ENCODE measurements at places on chromosomes 11 and 22. TPM values are rescaled to one million over a fixed set of nuclear protein-coding genes. Genes with fewer than 3 reads are reported as not detected.
A peak's percentile ranks its signal among the peaks of the same experiment; 100 is the strongest.

The SCGB1A1 gene
- polyA plus RNA-seq = not detected

DNA sequence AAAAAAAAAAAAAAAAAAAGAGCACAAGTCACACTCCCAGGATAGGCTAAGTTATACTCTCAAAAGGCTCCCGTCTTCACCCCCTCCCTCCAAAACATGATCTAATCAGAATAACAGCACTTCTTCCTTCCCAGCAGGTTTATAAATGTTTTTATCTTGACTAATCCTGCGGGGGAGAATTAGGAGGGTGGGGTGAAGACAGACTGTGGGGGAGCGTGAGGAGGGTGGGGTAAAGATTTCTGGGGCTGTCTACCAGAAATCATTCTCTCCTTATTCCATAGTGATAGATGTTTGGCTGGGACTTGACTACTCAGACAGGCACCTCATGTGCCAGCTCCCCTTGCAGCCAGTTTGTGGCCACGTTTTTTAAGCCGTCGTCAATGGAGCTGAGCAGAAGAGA is 17.0 kb downstream of the KCNE3 start:
- H3K4me1 ChIP-seq = no peaks in the 10 kb centered on the region
- H3K4me3 ChIP-seq = no peak overlapping the region
- no peak for DNase-seq
- H3K36me3 ChIP-seq = no peaks in the 10 kb centered on the region
- no peaks in the 10 kb centered on the region for H3K27me3 ChIP-seq
- H3K27ac ChIP-seq = no peak overlapping the region

The CDC42BPG gene
- 0.13 TPM for polyA plus RNA-seq

The KLHL35 gene
- polyA plus RNA-seq = not detected

GRCh38 chr22:48445113-48445827 is 1382.4 kb downstream of the BRD1 start:
- H3K36me3 ChIP-seq = no peaks in the 10 kb centered on the region
- no peak overlapping the region for H3K27ac ChIP-seq
- no peak overlapping the region for H3K4me3 ChIP-seq
- no peak for DNase-seq
- H3K27me3 ChIP-seq = no peaks in the 10 kb centered on the region

GRCh38 chr11:63532799-63533475 is 3.7 kb upstream of the PLAAT4 start:
- H3K27me3 ChIP-seq = no peaks in the 10 kb centered on the region
- peak overlapping the region; percentile 16 for H3K4me3 ChIP-seq
- DNase-seq = no peak
- peaks cover 79% of the 10 kb centered on the region for H3K4me1 ChIP-seq

- no peak overlapping the region for H3K4me3 ChIP-seq
- no peak for DNase-seq
- no peaks in the 10 kb centered on the region for H3K36me3 ChIP-seq
- no peaks in the 10 kb centered on the region for H3K4me1 ChIP-seq
Observed at GRCh38 chr11:16242806-16243205, 113.5 kb downstream of the SOX6 start.

DNA sequence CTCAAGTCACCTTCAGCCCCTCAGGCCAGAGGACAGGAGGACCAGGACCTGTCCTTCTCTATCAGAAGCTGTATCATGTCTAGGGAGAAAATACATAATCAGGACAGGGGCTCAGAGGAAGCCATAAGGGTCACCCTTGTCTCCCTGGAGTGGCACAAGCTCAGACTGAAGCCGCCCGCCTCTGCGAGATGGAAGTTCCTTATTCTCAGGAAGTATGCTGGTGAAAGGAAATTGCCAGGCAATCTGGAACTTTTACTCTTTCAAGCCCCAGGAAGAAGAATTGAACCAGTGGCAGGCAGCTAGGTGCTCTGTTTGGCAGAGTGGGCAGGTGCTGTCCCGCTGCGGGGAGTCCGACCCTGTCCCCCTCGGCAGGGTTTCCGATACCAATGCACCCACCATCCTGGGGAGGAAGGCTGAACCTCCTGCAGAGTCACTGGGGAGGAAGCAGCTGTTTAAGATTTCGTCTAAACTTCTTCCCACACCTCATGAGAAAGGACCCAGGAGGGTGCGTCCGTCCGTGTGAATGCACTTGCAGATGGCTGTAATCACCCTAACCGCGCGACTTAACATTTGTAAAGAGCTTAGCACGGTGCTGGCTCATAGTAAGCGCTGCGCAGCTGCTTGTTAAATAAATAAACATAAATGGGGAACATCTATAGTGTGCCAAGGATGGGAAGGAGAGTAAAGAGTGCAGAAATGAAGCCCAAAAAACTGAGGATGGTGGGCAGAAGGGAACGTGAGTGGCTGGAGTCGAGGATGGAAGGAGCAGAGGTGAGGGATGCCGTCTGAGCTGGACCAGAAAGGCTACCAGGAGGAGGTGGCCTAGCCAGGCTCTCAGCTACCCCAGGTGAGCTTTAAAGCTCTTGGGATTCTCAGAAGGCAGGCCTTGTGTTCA is 5.0 kb upstream of the ANO1 start:
- H3K27me3 ChIP-seq = peaks cover 4% of the 10 kb centered on the region
- H3K4me3 ChIP-seq = no peak overlapping the region
- H3K4me1 ChIP-seq = no peaks in the 10 kb centered on the region

GRCh38 chr22:16776080-16776479 is 49.1 kb downstream of the XKR3 start:
- no peak overlapping the region for H3K27ac ChIP-seq
- DNase-seq = no peak
- no peaks in the 10 kb centered on the region for H3K4me1 ChIP-seq
- no peak overlapping the region for H3K4me3 ChIP-seq

GRCh38 chr11:123484448-123484847 is 54.4 kb downstream of the GRAMD1B start:
- no peaks in the 10 kb centered on the region for H3K4me1 ChIP-seq
- no peak overlapping the region for H3K4me3 ChIP-seq
- H3K27ac ChIP-seq = no peak overlapping the region
- H3K27me3 ChIP-seq = no peaks in the 10 kb centered on the region

DNA sequence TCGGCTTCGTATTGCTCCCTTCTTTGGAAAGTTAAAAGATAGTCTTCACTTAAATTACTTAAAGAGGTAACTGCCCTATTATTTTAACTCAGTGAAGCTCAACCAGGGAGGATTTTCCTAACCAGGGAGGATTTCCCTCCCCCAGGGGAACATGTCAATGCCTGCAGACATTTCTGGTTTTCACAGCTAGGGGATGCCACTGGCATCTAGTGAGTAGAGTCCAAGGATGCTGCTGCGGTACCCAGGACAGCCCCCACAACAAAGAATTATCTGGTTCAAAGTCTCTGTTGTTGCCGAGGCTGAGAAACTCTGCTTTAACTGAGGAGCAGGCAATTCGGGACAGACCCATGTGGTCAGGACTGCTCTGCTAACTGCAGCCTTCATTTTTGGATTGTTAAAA is 82.2 kb downstream of the DEPDC5 start:
- H3K27me3 ChIP-seq = no peaks in the 10 kb centered on the region
- peaks cover 60% of the 10 kb centered on the region for H3K36me3 ChIP-seq
- DNase-seq = no peak
- no peaks in the 10 kb centered on the region for H3K4me1 ChIP-seq
- no peak overlapping the region for H3K27ac ChIP-seq

DNA sequence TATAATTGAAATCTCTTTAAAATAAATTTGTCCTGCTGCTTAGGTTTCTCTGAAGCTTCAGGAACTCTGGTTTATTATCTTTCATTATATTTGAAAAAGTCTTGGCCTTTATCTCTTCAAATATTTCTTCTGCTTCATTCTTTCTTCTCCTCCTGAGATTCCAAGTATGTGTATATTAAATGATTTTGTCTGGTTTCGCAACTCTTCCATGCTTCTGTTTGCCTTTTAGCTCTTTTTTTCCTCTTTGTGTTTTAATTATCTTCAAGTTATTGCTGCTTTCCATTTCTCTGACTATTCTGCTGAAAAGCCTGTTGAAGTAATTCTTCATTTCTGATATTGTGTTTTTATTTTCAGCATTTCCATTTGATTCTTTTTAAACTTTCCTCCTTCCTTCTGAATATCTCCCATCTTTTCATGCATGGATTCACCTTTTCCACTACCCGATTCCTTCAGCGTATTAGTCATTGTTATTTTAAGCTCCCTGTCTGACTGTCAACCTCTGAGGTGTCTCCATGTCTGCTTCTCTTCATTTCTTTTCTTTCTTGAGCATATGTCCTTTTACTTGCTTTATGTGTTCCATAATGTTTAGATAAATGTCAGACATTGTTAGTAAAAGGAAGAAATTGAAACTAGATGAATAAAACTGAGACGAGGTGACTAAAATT is 46.6 kb upstream of the CTSC start:
- no peak overlapping the region for H3K4me3 ChIP-seq
- no peaks in the 10 kb centered on the region for H3K36me3 ChIP-seq
- no peak overlapping the region for H3K27ac ChIP-seq
- H3K27me3 ChIP-seq = no peaks in the 10 kb centered on the region
- no peaks in the 10 kb centered on the region for H3K4me1 ChIP-seq
- no peak for DNase-seq

DNA sequence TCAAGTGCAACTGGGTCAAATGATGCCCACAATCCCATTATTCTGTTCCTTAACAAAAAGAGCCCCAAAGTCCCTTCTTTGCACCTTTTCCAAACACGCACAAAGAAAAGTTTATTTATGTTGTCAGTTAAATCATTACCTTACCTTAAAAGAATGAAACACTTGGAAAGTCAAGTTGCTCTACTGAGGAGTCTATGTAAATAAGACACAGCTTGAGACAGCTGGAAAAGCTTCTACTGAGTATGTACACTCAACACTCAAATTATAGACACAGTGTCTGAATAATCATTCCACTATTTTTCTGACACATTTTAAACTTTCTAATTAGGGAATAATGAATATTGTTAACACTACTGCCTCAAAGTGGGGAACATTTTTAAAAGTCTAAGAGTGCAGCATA is 21.6 kb upstream of the PHLDA2 start:
- H3K4me1 ChIP-seq = peaks cover 20% of the 10 kb centered on the region
- peaks cover 98% of the 10 kb centered on the region for H3K36me3 ChIP-seq
- H3K4me3 ChIP-seq = no peak overlapping the region
- H3K27me3 ChIP-seq = no peaks in the 10 kb centered on the region
- H3K27ac ChIP-seq = no peak overlapping the region

The ZNRF3 gene
- polyA plus RNA-seq = 0.14 TPM

The RIMBP3C gene
- polyA plus RNA-seq = 0.52 TPM

- peak overlapping the region; percentile 67 for H3K4me3 ChIP-seq
- no peak overlapping the region for H3K27ac ChIP-seq
- peaks cover 21% of the 10 kb centered on the region for H3K27me3 ChIP-seq
- no peaks in the 10 kb centered on the region for H3K36me3 ChIP-seq
Observed at GRCh38 chr11:17014833-17015626, 816 bp upstream of the PLEKHA7 start.

The ESAM gene
- 3.1 TPM for polyA plus RNA-seq

DNA sequence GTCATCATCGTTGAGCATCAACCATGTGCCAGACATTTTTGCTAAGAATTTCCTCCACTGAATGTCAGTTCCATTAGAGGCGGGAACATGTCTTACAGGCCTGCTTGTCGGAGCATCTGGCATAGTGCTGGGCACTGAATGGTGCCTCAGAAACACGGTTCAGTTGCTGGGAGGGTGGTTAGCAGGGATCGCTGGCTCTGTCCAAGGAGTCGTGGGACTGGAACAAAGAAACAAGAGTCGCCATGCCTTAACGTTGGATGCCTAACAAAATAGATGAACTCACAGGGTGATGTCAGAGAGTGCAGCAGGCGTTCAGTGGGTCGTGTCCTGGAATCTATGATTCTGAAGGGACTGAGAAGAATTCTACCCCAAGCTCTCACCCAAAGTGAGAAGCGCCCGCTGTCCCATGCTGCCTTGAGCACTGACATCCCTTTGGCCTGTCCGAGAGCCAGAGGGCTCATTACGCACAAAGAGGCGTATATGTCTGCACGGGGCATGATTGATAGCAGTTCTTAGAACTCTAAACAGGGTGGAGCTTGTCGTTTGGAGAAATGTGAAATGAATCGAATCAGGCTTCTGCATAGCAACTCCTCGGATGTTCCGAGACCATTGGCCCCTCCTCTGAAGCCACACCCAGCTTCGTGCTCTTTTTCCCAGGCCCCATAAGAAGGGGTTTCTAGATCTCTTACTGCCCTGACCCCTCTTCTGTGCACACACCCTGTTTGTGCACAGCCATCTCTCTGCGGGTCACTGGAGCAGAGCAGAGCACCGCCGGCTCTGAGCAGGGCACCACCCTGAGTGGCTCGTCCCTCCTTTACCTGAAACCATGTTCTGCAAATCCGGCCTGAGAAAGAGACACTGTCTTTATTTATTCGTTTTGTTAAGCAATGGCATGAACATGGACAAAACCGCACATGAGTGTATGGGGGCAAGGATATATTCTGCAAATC is 113.1 kb upstream of the B3GAT1 start:
- H3K27me3 ChIP-seq = no peaks in the 10 kb centered on the region
- no peaks in the 10 kb centered on the region for H3K36me3 ChIP-seq
- no peak overlapping the region for H3K4me3 ChIP-seq
- DNase-seq = no peak

DNA sequence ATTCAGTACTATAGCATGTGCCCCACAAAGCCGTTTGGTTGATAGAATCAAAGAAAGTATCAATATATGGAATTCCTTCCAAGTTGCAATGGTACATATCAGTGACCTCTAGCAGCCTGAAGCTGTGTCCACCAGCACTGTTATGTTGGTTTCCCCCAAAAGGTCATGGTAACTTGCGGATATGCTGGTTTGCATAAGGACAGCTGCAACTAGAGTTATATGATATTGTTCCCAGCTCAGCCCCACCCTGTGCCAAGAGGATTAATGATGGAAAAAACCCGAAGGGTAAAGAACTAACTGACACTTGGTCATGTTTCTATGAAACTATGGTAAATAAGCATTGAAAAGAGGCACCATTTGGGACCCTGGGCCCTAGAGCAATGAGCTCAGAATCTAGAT is 93.5 kb downstream of the PDHX start:
- no peaks in the 10 kb centered on the region for H3K36me3 ChIP-seq
- H3K4me1 ChIP-seq = peaks cover 54% of the 10 kb centered on the region
- H3K27me3 ChIP-seq = no peaks in the 10 kb centered on the region

- DNase-seq = no peak
- no peaks in the 10 kb centered on the region for H3K27me3 ChIP-seq
- no peak overlapping the region for H3K4me3 ChIP-seq
- H3K36me3 ChIP-seq = no peaks in the 10 kb centered on the region
Observed at GRCh38 chr11:8719211-8719649, 36.6 kb downstream of the RPL27A start.

The MRGPRF gene
- not detected for polyA plus RNA-seq

GRCh38 chr11:115765803-115766239 is 261.6 kb upstream of the CADM1 start:
- H3K27ac ChIP-seq = no peak overlapping the region
- no peaks in the 10 kb centered on the region for H3K27me3 ChIP-seq
- H3K4me3 ChIP-seq = no peak overlapping the region
- no peak for DNase-seq
- H3K4me1 ChIP-seq = no peaks in the 10 kb centered on the region

The OR8D1 gene
- polyA plus RNA-seq = not detected

The EIF4ENIF1 gene
- polyA plus RNA-seq = 9.3 TPM

All from CD4-positive, CD25-positive, alpha-beta regulatory T cell (primary cell).